ENCODE measurements at places on chromosomes 13 and 19.
A peak's percentile ranks its signal among the peaks of the same experiment; 100 is the strongest.

DNA sequence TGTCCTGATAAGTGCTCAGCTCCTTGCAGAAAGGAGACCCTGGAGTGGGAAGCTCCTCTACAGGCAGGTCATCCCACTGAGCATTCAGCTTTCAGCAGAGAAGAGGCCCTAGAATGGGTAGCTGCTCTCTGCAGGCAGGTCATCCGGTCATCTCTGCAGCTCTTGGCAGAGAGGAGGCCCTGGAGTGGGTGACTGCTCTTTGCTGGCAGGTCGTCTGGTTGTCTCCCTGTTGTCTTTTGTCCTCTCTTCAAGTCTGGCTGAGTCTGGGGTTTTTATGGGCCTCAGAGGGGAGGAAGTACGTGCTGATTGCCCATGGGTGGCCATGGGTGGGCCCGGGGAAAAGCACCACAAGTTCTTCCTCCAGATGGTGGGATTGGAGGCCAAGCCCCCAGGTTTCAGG is 250.3 kb upstream of the EDNRB start:
- DNase-seq: no peak

DNA sequence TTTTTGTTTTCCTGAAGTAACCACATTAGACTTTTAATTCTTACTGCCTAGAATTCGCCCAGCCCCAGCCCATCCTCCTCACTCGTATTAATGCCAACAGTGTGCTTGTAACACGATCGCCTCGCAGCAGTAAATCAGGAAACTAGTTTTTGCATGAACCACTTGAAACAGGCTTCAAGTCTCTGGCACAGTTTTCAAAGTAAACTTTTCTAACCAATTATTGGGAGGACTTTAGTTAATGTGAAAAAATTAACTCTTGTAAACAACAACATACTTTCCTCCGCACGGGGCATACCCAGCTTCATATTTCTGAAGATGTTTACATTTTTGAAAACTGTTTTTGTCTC is 39.2 kb downstream of the TNFRSF19 start:
- no peak for DNase-seq

- DNase-seq: no peak
Observed at GRCh38 chr19:14428882-14429416, 4.2 kb upstream of the PKN1 start.

- DNase-seq: no peak
Observed at GRCh38 chr19:34332027-34332760, 32.8 kb upstream of the GPI start.

DNA sequence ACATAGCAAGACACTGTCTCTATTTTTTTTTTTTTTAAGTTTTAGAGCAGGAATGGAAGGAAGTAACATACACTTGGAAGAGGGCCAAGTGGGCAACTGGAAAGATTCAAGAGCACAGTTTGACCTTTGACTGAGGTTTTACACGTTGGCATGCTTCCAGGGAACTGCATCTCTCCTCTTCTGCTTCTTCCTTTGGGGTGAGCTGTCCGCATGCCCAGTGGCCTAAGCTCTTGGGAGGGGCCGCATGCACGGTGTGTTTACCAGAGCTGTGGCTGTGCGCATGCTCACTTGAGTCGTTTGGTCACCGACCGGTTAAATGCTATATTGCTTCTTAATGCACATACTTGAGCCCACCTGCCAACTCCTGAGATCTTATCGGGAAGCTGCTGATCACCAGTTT is 727.7 kb downstream of the UQCRFS1 start:
- DNase-seq: no peak

GRCh38 chr19:51508059-51508733 is 6.6 kb upstream of the SIGLEC12 start:
- no peak for DNase-seq

DNA sequence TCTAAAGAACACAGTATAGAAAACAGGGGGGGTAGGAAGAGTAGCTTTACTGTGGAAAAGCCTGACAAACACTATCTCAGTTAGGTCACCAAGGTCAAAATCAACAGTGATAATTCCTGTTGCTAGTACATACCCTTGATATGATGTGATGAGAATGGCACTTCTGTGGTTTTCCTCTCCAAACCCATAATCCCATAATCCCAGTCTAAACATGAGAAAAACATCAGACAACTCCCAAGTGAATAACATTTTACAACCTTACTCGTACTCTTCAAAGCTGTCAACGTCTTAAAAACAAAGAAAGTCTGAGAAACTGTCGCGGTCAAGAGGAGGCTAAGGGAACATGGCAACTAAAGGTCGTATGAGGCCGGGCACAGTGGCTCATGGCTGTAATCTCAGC is 137.6 kb downstream of the FOXO1 start:
- DNase-seq: no peak

DNA sequence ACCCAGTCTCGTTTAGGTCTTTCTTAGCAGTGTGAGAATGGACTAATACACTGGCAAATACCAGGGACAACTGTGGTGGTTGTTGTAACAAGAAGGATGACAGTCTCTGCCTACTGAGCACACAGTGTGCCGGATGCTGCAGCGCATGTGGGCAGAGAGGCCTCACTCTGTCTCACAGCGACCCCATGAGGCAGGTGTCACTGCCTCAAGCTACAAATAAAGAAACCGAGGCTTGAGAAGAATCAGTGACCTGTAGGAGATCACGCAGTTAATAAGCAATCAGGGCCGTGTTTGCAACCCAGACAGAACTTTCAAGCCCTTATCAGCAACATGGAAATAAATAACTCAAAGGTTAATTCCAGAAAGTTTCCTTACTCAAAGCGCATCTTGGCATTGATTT is 40.5 kb upstream of the GAS6 start:
- no peak for DNase-seq

GRCh38 chr19:34096020-34096915 is 76.0 kb upstream of the LSM14A start:
- DNase-seq: no peak

- DNase-seq: no peak
Observed at GRCh38 chr13:62512194-62513141, 1096.8 kb upstream of the PCDH20 start.

DNA sequence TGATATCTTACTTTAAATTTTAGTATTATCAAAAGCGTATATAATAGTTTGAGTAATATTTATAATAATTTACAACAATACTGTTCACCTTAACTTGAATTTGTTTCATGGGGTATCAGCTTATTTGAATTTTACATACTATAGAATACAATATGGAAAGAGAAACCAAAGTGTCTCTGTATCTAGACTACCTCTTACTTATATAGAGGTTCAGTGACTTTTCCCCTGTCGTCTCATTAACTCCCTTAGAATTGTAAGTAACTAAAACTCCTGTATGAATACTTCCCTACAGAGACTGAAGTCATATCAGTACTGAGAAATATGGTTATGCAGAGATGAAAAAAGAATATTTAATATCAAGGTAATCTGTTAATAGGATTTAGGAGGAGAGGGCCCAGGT is 26.8 kb downstream of the COG6 start:
- no peak for DNase-seq

DNA sequence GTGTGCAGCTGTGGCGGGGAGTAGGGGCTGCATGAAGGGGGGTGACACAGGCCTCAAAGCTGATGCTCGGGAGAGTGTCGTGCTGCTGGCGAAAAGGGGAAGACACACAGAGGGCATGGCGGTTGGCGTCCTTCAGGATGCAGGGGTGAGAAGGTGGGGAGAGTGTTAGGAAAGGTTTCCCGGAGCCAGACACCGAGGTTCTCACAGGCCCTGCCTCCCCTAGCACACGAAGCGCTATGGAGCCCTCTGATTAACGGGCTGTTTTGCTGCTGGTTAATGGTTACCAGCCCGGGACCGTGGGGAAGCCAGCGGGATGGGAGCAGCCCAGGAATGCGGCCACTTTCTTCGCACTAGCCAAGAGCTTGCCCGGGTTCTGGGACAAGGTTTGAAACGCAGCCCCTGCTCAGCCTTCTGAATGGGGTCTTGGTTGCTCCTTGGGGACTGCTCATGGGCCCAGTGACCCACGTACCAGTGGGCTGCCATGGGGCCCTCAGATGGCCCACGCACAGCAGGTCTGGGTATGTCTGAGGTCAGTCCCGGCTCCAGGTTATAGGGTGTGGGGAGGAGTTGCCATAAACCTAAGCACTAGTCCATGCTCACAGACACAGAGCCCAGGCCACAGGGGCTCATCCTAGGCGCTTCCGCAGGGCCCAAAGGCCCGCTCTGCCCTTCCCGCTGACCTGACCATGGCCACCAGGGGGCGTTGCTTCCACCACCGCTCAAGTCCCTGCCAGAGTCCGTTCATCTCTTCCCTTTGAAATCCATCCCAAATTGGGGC is 31.3 kb upstream of the ISYNA1 start:
- DNase-seq: peak; percentile 48

GRCh38 chr13:22828081-22828480 is 352.7 kb upstream of the SGCG start:
- DNase-seq: no peak

DNA sequence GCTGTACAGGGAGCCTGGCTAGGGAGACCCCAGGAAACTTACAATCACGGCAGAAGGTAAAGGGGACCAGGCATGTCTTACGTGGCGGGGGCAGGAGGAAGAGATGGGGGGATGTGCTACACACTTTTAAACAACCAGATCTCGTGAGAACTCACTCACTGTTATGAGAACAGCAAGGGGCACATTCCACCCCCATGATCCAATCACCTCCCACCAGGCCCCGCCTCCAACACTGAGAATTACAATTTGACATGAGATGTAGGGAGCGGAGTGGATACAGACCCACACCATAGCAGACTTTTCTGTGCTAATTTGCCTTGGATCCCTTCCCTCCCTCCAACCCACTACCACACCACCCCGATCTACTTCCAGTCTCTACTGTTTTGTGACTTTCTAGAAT is 106.7 kb upstream of the PEG3 start:
- DNase-seq: no peak

DNA sequence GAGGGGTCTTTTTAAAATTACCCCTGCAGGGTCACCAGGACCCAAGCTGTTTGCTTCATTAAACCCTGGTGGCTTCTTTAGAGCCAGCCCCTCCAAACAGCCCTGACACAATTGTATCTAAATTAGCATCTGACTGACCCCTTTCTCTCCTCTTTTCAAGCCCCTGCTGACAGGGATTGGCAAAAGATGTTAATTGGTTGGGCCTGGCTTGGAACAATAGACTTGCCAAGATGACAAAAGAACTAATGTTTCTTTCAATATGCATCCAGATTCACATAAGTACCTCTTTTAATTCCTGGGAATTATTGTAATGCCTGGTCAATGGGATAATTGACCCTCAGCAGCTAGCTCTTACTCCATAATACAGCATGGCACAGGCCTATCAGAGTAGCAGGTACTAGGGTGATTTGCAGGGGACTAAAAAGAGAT is 140.8 kb downstream of the SHISA2 start:
- DNase-seq: no peak

- no peak for DNase-seq
Observed at GRCh38 chr19:55112246-55112776, 5.1 kb downstream of the PPP1R12C start.

- DNase-seq: no peak
Observed at GRCh38 chr19:31099515-31100205, 249.6 kb downstream of the TSHZ3 start.

GRCh38 chr19:56134654-56134921 is 6.5 kb upstream of the ZNF444 start:
- no peak for DNase-seq

DNA sequence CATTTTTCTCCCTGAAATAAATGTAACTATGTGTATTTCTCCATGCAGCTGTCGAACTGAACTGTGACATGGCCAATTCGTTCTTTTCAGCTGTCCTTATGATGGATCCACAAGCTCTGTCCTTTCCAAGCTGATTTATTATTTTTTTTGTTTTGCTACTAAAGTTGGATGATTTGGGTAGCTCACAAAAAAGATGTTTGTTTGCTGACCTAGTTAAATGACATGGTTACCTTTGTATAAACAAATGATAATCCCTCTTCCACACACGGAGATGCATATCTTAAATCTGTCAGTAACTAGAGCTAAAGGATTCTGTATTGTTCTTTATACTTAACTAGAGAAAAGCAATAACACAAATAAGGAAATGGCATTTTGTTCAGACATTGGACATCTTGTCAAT is 884.3 kb upstream of the PCDH20 start:
- no peak for DNase-seq

DNA sequence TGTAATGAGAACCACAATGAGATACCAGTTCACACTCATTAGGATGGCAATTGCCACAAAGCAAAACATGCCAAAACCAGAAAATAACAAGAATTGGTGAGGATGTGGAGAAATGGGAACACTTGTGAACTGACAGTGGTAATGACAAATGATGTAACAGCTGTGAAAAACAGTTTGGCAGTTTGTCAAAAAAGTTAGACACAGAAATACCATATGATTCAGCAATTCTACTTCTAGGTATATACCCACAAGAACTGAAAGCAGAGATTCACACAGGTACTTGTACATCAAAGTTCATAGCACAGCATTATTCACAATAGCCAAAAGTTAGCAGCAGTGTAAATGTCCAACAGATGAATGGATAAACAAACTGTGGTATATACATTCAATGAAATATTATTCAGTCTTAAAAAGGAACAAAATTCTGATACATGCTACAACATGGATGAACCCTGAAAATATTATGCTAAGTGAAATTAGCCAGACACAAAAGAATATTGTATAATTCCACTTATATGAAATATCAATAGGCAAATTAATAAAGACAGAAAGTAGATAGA is 96.5 kb downstream of the UGGT2 start:
- no peak for DNase-seq

DNA sequence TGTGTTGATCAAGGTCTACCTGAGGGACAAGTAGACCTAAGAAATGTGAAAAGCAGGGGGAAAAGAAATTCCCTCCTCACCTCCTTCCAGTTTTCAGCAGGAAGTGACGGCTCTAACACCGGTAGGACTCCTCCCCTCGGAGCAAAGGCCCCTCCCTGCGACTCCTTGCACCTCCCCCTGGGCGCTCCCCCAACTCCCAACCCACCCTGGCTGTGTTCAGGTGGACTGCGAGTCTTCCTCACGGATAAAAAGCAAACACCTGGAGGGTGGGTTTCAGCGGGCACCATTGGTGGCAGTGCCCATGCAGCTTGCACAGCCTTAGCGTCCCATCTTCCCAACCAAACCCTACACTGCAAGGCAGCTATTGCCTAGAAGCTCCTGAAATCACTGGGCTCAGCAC is 124.5 kb downstream of the COL4A1 start:
- no peak for DNase-seq

- no peak for DNase-seq
Observed at GRCh38 chr13:22717036-22717435, 463.7 kb upstream of the SGCG start.
